ENCODE measurements at places on chromosomes 5 and 9. TPM values are rescaled to one million over a fixed set of nuclear protein-coding genes. Genes with fewer than 3 reads are reported as not detected.

Gene TSSK1B
- 0.04 TPM for total RNA-seq

Gene MYMK
- total RNA-seq = not detected

Gene IFNA2
- not detected for total RNA-seq

Gene CCDC171
- 0.49 TPM for total RNA-seq

Gene PHYKPL
- total RNA-seq = 9.9 TPM

Gene SERF1B
- 49.7 TPM for total RNA-seq

Gene PLAC8L1
- 0.23 TPM for total RNA-seq

All from hair follicular keratinocyte (primary cell).